Lower lobe of right lung (tissue), 2 donors: ENCODE measurements at places on chromosomes 13 and 19. TPM values are rescaled to one million over a fixed set of nuclear protein-coding genes. Genes with fewer than 3 reads are reported as not detected.

DNA sequence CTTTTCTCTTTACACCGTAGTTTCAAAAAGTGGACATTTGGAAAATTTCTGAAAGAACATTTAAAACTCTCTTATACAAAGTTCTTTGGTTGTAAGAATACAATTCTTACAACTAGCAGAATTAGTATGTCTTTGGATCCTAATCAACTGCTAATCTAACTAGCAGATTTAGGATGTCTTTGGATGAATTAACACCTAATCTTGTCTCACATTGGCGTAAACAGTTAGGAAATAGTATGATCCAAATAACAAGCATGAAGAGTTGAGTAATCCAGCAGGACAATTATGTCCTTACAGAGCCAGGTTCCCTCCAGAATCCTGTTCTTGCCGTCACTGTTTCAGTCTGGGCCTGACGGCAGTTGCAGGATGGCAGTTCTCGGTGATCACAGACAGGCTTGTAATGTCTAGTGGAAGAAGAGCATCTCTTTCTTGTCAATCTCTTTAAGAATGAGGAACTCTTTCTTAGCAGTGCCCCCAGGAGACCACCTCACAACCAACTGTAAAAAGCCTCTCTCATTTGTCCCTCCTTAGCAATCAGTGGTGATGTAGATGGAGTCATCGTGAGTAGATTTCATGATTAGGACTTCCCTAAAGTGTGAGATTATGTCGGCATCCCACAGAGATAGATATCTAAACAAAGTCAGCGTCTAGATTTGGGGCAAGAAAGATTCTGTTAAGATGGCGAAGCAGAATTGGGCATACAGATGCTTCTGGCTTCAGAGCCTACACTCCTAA is 5.7 kb upstream of the TNFSF13B start:
- DNase-seq, result no peak

DNA sequence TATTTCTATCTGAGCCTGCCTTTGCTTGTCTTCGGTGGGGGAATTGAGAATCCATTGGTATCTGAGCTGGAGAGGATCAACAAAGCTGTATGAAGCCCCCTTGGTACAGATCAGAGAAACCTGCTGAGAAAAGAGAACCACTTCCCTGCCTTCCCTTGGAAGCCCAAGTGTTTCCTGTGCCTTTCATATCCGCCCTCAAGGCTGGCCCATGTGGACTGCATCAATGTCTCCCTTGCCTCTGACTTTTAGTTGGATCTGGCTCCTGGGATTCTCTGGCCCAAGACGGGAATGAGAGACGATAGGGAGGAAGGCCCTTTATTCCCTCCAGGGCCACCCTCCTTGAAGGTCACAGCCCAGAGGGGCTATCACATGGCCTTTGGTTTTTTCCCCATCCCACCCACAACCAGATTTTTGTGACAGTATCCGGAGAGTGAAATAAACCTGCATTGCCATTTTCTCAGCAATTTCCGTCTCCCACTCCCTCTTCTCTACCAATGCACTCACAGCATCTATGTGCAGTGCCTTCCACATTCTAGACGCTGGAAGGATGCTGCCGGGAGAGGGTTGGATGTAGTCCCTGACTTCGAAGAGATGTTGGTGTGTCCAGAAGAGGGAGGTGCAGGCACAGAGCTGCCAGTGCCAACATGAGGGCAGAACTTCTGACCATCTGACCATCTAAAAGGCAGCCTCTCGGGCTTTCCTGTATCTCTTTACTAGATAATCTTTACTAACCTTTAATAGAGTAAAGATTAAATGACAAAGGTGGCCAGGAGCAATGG is 63.8 kb downstream of the KCTD15 start:
- no peak for DNase-seq

Gene METTL21C
- total RNA-seq, result not detected

Gene LHB
- not detected for total RNA-seq

DNA sequence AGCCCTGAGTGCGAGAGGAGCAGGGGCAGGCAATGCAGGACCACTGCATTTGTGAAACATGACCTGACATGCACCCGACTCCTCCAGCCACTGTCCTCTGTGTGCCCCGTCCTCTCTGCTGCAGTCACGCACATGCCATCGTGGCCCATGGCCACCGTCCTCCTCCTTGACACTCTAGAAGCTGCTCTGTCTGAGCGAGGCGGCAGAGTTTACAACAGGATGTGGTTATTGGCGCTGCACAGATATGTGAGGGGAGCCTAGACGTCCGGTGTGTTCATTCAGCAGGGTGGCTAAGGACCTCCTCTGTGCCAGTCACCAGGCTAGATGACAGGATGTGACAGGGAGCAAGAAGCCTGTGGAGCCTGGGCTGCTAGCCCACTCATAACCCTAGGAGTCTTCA is 277.8 kb downstream of the FOXO1 start:
- DNase-seq, result no peak
